Stimulated activated CD4-positive, alpha-beta T cell treated with anti-CD3 and anti-CD28 coated beads, Interleukin-1b, Interleukin-23, amount 100 ng/mL, for 1 hour (primary cell): ENCODE measurements at places on chromosomes 3 and 15.

GRCh38 chr3:114079761-114080160, 23.2 kb downstream of the QTRT2 start:
- no peak for DNase-seq

DNA sequence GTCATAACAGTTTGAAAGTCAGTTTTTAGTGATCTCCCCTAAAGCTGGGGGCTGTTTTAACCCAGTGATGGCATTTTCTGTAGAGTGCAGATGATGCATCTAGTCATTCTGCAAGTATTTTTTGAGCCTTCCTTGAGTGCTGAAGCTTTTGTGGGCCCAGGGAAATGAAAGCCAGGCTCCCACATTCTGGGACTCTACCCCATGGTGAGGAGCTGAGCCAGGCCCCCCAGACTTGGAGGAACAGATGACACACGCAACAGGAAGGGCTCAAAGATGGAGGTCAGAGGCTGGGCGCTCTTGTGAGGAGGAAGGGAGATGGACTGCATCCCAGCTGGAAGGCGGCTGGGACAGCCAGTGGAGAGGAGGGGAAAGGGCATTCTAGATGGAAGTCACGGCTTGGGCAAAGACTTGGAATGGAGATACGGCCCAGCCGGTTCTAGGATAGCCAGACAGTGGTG, 40.8 kb downstream of the MRAS start:
- DNase-seq: no peak

GRCh38 chr15:58003810-58004209, 61.7 kb downstream of the ALDH1A2 start:
- DNase-seq: no peak

GRCh38 chr3:32340611-32341365, 50.9 kb upstream of the CMTM7 start:
- DNase-seq: no peak

GRCh38 chr3:172339892-172340291, 108.4 kb downstream of the GHSR start:
- no peak for DNase-seq

- DNase-seq: peak; percentile 14
These were observed 140.7 kb upstream of the MEF2A start for GRCh38 chr15:99424978-99425656.

GRCh38 chr3:142941373-142942123, 21.9 kb downstream of the PAQR9 start:
- no peak for DNase-seq
